ENCODE measurements at places on chromosomes 7 and 10. TPM values are rescaled to one million over a fixed set of nuclear protein-coding genes. Genes with fewer than 3 reads are reported as not detected.

Gene HMX3
- not detected for total RNA-seq

Gene HABP2
- 0.19 TPM for total RNA-seq

GRCh38 chr7:27688646-27689045 lies 26.0 kb upstream of the HIBADH start:
- no peak for DNase-seq

DNA sequence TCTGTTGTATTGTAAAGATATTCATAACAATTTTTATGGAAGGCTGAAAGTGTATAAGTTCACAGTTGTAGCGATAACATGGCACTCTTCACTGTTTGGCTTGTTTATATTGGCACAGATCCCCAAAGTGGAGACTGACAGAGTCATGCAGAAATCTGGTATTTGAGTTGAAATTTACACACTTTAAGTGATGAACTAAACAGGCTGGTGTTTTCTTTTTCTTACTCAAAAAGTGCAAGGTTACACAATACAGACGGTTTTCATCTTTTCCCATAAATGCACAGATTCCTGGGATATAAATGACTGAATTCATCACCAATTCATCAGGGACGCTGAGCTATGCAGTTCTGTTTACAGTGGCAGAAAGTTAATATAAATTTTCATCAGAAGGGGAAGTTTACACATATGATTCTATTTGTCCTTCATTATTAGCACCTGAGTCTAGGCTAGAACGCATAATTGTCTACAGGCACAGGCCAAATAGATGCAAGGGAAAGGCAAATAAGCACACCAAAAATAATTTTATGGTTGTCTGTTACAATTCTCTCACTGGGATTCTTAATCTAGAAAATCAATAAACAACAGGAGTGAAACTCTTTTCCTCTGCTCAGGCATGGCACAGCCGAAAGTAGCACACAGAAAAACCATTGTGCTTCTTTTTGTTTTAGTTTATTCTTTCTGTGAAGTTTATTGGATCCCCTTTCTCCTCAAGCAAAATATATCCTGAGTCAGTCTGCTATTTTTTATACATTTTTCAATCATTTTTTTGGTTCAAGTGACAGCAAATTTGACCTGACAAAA lies 88.0 kb downstream of the FOXP2 start:
- peak; percentile 62 for DNase-seq

GRCh38 chr7:39888171-39888853 lies 61.7 kb upstream of the CDK13 start:
- DNase-seq = no peak

GRCh38 chr7:25726170-25726780 lies 425.7 kb upstream of the NFE2L3 start:
- no peak for DNase-seq

DNA sequence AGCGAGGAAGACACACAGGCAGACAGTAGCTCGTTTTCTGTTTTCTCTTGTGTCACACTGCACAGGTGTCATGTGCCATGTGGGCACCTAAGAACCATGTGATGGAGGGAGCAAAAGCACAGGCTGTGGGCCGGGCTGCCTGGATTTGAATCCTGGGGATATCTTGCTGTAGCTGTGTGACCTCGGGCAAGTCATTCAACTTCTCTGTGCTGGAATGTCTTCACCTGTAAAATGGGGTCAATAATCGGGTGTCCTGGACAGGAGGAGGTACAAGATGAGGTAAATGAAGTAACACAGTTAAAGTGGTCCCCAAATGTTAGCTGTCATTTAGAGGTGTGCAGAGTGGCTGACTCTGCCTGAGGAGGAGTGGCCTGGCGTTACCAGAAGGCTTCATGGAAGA lies 246.9 kb downstream of the RPS24 start:
- DNase-seq = no peak

GRCh38 chr10:55203319-55203718 lies 402.3 kb upstream of the PCDH15 start:
- no peak for DNase-seq

Measured in dermis blood vessel endothelial cell (primary cell).